Cardiac septum (tissue), 1 donor: ENCODE measurements at places on chromosomes 4 and X.

DNA sequence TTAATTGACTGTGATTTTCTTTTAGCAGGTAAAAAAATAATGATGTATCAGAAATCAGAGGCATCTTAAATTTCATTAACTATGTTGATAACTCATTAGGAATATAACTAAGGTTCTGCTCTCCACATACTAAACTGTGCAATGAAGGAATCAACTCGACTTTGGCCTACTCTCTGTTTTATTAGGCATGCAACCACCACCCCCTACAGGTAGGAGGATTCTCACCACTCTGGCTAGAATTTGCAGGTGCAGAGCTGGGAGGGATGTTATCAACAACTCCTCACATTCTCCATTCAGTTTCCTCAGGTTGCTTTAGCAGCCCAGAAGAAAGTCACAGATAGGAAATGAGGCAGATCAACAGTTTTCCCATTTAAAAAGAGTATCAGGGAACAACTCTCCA, 160.1 kb downstream of the COX18 start:
- no peak for DNase-seq

- DNase-seq = no peak
These were observed 62.5 kb downstream of the RGS12 start for GRCh38 chr4:3355266-3355748.

GRCh38 chr4:77175201-77175611, 18.2 kb downstream of the CCNG2 start:
- no peak for DNase-seq

DNA sequence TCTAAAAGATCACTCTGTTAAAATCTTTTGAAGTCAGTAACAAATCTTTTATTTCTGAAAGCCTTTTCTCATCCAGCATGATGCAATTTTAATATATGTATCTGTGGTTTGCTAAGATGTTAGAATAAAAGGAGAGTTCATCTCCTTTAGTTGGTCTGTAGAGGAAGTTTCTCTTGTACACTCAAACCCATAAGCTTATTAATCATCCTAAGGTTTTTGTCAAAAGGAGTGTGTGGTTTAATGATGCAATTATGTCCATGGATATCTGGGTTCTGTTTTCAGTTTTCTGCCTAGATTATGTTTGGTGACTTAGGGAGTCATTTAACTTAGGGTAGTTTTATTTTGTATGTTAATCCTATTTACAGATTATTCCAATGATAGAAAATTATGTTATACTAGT, 52.1 kb upstream of the NDST4 start:
- DNase-seq = no peak

- no peak for DNase-seq
These were observed 52.5 kb upstream of the RPL34 start for GRCh38 chr4:108567831-108568230.

DNA sequence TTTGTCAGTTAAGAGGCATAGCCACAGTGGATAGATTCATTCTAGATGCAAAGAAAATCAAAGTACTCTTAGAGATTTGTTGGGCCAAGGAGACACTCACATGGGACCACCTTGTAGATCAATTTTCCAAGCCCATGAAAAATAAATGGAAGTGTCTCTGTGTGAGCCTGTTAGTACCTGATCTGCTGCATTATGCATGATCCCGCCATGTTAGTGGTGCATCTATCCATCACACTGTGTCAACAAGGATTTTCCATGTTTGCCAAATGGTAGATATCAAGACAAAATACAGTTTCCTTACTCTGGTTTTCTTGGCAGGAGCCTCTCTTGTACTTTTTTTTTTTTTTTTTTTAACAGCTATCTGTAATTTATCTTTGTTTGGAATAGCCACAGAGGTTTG, 112.4 kb downstream of the EGF start:
- DNase-seq = no peak

GRCh38 chr4:81215931-81216330, 909 bp upstream of the PRKG2 start:
- no peak for DNase-seq

- no peak for DNase-seq
These were observed 241.4 kb upstream of the CLNK start for GRCh38 chr4:10925996-10926395.

DNA sequence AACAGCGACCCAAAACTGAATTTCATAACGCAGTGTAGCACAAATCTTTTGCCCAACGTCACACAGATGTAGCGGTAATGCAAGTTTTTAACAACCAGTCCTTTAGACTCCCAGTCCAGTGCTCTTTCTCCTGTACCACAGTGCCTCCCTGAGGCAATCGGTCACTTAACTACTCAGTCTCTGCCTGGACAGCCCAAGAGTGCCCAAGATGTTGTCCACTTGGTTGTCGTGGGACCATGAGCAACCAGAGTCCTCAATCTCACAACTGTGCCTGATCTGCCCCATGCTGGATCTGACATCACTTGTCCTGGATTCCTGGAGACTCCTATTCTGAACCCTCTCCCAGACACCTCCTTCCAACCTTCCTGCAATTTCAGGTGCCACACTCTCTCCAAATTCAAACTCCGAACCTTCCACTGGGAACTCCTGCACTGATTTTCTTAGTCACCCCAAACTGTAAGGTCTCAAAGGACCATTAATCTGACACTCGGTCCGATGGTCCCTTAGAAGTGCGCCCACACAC, 702 bp downstream of the MMGT1 start:
- no peak for DNase-seq

- no peak for DNase-seq
These were observed 73.3 kb downstream of the TASL start for GRCh38 chrX:30504309-30504708.

DNA sequence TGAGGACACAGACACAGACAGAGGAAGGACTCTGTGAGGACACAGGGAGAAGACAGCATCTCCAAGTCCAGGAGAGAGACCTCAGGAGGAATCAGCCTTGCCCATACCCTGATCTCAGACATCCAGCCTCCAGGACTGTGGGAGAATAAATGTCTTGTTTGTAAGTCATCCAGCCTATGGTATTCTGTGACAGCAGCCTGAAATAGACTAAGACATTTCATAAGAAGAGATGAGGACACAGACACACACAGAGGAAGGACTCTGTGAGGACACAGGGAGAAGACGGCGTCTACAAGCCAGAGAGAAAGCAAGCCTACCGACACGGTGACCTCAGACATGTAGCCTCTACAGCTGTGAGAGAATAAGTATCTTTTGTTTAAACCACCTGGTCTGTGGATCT, 112.1 kb downstream of the DHRSX start:
- no peak for DNase-seq

GRCh38 chr4:180650273-180650672, 1592.9 kb upstream of the TENM3 start:
- no peak for DNase-seq

DNA sequence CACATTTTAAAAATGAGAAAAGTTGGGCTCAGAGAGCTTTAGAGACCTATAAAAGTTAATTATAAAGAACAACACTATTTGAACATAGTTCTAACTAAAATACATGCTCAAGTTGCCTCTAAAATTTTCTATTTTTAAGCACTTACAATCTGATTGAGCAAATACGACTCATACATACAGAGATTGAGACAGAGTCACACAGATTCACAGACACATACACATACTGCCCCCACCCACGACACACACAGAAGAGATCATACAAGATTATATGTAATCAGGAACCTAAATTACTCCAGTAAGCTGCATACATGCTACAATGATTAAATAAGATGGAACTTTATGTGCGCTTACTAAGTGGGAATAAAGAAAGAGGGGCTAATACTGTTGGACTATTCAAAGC, 2.7 kb upstream of the ASB5 start:
- no peak for DNase-seq

DNA sequence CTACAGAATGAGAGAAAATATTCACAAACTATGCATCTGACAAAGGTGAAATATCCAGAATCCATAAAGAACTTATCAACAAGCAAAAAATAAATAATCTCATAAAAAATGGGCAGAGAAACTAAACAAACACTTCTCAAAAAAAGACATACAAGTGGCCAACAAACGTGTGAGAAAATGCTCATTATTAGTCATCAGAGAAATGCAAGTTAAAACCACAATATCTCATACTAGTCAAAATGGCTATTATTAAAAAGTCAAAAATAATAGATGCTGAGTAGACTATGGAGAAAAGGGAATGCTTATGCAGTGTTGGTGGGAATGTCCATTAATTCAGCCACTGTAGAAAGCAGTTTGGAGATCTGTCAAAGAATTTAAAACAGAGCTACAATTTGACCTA, 533.3 kb downstream of the TMA16 start:
- DNase-seq = no peak

DNA sequence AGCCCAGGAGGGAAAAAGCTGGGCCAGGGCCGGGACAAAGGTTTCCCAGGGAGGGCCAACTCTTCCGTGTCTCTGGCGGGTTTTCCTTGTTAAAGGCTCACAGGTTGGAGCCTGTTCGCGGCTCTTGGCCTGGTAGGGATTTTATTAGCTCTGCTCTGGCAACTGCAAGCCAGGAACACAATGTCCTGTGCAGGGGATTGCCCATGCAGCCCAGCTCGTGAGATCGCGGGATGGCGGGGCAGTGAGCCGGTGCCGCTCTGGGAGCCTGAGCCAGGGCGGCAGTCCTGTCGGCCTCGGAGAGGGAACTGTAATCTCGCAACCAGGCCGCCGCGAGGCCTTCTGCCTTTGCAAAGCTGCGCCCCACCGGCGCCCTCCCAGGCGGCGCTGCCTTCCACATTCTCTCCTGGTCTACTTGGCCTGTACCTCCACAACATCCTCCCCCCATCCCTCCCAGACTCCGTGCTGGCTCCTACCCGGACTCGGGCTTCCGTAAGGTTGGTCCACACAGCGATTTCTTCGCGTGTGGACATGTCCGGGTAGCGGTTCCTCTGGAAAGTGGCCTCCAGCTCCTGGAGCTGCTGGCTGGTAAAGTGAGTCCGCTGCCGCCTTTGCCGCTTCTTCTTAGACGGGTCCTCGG, 2.1 kb downstream of the PITX2 start:
- no peak for DNase-seq

DNA sequence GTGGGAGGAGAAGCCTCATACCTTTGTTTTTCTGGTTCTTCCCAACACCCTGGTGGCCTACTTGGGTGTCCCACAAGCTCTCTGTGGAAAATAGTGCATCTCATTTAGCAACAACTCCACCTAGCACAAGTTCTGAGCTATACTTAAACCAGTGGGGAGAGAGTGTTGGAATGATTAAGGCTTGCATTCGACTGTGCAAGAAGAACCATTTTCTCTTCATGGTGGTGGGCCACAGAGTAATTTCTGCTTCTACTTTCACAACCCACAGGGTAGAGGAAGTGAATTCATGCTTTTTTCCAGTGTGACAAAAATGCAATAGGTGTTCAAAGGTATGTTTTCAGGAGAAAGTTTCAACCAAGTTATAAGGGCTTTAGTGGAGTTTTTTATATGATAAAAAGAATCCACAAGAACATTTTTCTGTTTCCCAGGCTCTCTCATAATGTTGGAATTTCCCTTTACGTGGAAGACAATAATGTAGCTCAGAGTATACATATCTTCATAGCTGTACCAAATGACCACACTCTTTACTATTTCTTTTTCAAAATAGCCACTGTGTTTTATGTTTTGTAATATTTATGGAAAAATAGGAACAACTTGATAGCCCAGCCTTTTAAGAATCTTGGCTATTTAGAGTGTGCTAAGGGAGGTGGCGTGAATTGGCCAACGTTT, 80.3 kb upstream of the HHIP start:
- no peak for DNase-seq

DNA sequence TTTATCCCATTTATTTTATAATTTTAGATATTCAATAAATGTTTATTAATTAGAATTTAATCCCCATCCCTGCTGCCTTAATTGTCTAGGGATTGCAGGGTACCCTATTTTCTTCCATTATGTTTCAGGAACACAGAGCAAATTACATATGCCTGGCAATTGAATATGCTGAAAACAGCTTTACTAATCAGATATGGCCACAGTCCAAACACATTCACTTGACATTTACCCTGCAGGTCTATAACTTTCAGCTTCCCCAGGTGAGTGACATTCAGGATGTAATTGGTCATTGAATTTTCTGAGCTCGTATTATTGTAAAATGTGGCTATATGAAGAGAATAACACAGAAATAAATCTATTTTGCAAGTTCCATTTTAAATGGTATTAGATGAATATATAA, 218.7 kb upstream of the NDST4 start:
- DNase-seq = no peak

- no peak for DNase-seq
These were observed 645 bp upstream of the RAB28 start for GRCh38 chr4:13484749-13485221.

DNA sequence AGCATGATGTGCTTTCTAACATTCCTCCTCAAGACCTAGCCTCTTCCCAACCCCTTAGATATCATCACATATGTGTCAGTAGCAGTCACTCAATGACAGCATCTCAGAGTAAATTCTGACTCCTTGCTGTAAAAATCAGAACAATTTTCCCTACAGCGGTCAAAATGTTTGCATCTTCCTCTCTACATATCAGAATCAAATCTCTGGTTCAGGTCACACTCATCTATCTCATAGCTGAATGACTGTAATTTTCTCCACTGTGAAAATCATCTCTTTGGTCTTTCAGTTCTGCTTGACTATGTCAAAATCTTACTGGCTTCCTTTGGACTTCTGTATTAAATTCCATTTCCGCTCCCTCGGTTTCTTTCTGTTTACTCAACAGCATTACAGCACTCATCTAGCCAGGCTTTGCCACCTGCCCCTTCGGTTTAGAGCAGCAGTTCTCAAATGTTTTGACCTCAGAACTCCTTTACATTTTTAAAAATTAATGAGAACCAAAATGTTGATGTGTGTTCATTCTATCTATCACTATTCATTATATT, 57.3 kb downstream of the AGA start:
- no peak for DNase-seq

DNA sequence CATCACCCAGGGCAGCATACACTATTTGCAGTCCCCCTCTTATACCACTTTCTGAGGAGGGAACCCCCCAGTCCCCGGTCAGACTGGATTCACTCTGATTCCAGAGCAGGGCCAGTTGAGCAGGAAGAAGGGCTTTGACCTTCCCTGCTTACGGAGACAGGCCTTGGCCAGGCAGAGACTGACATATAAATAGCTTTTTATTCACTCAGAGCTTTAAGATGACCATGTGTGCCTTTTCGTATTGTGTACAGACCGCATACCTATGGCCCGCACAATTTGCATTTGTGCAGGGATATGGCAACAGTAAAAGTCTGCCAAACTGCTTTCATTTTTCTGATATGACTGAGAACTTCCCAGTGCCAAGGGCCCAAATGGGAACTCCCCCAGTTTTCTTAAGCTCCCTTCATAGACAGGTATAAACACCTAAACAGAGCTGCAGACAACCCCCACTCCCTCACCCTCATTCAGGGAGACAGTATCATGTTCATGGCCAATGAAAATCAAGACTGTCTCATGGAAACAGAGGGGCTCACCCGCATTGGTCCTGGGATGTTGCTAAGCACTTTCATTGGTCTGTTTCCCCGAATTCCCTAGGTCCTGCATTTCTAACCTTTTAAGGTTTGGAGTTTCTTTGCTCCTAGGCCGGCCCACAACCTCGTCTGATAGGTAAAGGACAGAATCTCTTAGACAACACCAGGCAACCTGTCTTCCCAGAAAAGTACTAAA, 86.0 kb downstream of the RTL5 start:
- no peak for DNase-seq

DNA sequence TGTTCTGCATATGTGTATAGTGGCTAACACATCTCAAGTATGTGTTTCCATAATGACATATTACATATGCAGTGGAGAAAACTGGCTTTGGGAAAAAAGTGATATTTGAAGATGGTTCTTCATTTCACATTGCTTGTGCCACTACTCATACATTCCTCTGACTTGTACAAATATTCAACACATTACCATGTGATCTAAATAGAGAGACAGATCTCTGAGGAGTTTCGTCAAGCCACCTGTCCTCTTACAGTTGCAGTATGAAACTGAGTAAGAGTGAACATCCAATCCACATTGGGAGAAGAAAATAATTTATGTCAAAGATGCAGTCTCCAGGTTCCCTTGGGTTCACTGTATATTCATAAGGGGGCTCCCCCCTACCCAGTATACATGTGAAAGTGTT, 123.9 kb downstream of the KDR start:
- no peak for DNase-seq
